Ascending aorta (tissue), 2 donors: ENCODE measurements at places on chromosomes 5 and 9. TPM values are rescaled to one million over a fixed set of nuclear protein-coding genes. Genes with fewer than 3 reads are reported as not detected.

- no peak for DNase-seq
Observed at GRCh38 chr9:122086873-122087272, 6.2 kb downstream of the TTLL11 start.

TMEM174 gene
- not detected for total RNA-seq

DNA sequence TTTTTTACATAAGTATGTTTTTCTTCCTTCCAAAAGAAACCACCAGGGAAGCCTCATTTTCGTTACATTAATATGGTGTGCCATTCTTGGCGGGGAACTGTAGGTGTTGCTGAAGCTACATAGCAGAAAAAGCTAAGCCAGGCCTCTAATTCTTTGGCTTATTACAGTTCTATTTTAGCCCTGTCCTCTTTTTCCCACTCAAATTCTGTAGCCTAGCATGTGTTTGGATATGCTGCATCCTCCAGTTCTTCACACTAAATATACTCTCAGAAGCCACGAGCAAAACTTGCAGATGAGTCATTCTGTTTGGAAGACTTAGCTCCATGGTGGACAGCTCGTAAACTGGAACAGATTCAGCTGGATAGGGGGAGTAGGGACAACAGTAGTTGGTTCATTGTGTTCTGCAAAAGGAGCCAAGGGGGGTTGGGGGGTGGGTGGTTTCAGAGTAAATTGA lies 369.4 kb downstream of the TMEM161B start:
- no peak for DNase-seq

- DNase-seq, result no peak
Observed at GRCh38 chr5:158022837-158023236, 163.9 kb upstream of the CLINT1 start.

DNA sequence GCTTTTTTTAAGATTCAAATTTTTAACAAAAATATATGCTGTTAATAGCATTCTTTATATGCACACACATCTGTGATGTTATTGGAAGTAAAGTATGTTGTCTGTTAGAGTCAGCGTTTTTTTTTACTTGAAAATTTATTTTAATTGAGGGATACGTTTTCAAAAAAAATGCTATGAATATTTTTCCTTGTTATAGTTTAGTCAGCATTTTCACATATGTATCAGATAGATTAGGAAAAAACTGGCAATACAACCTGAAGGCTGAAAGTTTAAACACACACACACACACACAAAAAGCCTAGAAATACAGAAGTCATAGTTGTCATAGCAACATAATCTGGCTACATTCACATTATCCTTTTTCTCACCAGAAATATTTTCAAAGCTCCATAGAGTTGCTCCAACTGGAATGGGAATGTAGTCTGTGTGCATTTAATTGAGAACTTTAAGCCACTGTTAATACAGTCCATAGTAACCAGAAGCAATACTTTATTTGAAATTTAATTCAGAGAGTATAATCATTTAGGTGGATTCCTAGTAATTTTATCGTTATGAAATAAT lies 116.6 kb downstream of the CDH12 start:
- DNase-seq, result no peak

GRCh38 chr9:13001989-13002580 lies 227.3 kb downstream of the LURAP1L start:
- DNase-seq, result no peak
